ENCODE measurements at places on chromosomes 12 and 14.

- DNase-seq = no peak
Observed at GRCh38 chr12:127773520-127773919, 493.4 kb upstream of the TMEM132C start.

GRCh38 chr14:52244997-52245396 is 22.5 kb upstream of the PTGDR start:
- DNase-seq = no peak

GRCh38 chr12:68499616-68500015 is 111.1 kb upstream of the RAP1B start:
- DNase-seq = no peak

GRCh38 chr12:81502912-81503695 is 256.0 kb downstream of the PPFIA2 start:
- DNase-seq = no peak

DNA sequence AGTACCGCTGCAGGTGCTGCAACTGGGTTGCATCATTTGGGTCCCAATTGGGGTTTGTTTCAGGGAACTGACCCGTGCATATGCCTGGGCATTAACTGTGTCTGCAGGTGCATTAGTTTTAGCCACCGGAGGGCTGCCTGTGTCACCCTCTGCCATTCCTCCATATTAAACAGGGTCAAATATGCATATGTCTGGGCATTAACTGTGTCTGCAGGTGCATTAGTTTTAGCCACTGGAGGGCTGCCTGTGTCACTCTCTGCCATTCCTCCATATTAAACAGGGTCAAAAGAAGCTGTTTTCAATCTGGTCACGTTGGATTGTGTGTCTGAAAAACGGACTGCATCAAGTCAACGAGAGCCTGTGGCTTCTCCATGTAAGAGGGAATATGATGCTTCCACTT is 1317.0 kb downstream of the TMEM121 start:
- no peak for DNase-seq

- DNase-seq = no peak
Observed at GRCh38 chr14:78985668-78986381, 815.7 kb downstream of the NRXN3 start.

- DNase-seq = no peak
Observed at GRCh38 chr12:52419656-52420055, 13.5 kb upstream of the KRT82 start.

GRCh38 chr14:32080001-32080510 is 3.0 kb downstream of the ARHGAP5 start:
- DNase-seq = no peak

DNA sequence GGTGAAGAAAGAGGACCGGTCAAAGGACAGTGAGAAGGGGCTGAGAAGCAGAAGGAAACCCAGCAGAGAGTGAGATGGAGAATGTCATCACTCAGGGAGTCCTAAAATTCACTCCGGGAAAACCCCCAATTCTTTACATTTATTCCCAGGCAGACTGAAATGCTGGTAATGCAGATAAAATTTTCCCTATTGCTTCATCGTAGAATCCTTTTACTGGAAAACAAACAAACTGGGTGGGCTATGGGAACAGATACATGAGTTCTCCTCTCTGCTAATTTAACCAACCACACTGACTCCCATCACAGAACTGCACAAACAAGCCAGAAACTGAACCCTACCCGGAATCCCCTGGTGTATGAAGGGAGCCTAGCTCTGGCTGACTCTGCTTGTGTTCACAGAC is 20.9 kb downstream of the HEBP1 start:
- no peak for DNase-seq

DNA sequence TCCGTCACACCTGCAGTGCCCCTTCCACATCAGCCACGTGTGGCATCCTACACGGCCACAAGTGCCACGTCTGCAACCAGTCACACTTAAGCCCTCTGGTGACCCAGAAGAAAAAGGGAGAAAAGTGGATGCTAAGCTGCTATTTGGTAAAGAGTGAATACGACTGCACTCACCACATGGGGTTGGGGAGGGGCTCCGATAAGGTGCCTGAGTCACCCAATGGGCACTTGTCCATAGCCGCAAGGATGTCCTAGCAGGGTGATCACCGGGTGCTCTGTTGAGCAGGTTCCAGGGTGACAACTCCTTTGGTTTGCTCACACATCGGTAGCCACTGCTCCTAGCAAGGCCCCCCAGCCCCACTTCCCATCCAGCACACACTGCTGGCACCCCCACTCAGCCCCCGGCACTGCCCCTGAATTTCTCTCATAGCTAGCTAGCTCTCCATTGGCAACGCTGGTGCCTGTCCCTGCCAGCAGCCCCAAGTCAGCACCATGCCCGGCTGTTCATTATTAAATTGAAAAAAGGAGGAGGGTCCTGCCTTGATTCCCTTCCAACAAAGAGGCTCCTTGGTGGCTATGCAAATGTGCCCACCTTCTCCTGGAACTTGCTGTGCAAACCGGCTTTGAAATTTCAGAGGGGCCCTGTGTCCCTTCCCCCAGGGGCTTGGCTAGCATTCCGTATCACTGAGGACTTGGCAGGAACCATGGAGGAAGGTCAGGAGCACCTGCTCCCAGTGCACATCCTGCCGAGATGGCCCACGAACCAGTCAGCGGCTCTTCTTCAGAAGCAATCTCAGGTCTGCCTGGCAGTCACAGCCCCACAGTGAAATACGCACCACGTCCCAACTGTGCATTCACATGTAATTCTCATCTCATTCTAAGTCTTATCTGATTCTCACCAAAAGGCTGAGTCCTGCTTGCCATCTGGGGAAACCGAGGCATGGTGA is 227.7 kb upstream of the DIO3 start:
- DNase-seq = no peak

GRCh38 chr14:100150932-100151587 is 8.4 kb downstream of the DEGS2 start:
- no peak for DNase-seq

- DNase-seq = no peak
Observed at GRCh38 chr12:109702111-109702841, 11.3 kb upstream of the FAM222A start.

DNA sequence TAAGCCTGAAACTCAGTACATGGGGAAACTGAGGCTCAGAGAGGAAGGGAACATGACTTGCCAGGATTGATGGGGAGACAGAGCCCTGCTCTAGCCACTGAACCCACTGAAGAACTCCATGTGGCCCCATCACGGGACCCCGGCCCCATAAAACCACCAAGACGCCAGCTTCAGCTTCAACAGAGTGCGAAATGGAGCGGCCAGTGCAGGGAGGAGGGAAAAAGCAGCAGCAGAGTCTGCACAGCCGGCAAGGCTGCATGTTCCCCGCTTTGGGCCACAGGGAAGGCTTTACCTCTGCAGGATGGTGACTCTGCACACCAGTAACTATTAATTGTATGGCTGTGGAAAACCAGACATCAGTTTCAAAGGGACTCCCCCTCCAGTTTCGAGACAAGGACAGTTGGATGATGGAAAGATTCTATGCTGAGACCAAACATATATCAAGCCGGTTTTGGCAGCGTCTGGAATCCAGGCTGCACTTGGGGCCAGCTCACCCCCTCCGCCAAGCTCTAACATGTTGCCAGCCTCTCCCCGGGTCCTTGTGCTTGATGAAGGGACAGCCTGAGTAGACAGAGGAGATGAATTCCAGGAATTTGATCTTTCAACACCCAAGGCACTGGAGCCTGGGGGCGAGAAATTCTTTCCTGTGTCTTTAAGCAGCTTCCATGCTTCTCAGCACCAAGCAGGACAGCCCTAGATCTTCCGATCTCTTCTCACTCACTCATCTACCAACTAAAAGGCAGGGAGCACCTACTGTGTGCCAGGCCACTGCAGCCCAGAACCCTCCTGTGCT is 55.7 kb upstream of the BCL11B start:
- no peak for DNase-seq

GRCh38 chr12:56337753-56338251 is 882 bp upstream of the IL23A start:
- DNase-seq = no peak

GRCh38 chr12:30764251-30764650 is 9.5 kb upstream of the CAPRIN2 start:
- DNase-seq = no peak

DNA sequence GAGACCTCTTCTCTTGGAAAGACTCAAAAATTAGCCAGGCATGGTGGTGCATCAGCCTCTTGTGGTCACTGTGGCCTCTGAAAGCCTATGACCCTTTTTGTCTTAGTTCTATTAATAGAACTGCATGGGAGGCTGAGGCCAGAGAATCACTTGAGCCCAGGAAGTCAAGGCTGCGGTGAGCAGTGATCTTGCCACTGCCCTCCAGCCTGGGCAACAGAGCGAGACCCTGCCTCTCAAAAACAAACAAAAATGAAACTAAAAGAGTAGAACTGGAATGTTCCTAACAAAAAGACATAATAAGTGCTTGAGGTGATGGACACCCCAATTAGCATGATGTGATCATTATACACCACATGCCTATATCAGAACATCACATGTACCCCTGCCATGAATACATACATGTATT is 197.0 kb upstream of the EEA1 start:
- DNase-seq = no peak

DNA sequence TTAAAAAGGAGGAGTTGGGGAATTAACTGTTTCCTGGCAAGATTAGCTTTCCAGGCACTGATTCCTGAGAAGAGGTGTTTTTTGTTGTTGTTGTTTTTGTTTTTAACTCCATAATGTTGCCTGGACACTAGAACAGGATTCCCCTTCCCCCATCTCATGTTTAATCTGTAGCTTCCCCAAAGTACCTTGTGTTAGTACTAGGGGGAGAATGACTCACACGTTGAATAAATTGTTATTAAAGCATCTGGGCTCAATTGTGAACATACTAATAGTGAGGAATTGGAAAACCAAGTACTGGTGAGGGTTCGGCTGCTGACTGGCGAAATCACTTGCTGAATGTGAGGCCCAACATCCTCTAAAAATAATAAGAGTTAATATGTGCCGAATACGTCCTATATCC is 1.3 kb upstream of the GNG2 start:
- DNase-seq = no peak

GRCh38 chr14:73712071-73712506 is 2.1 kb downstream of the PNMA1 start:
- no peak for DNase-seq

GRCh38 chr12:97560786-97561618 is 98.4 kb downstream of the RMST start:
- DNase-seq = no peak

GRCh38 chr12:53696285-53696654 is 20.4 kb upstream of the ATP5MC2 start:
- no peak for DNase-seq

GRCh38 chr12:51441583-51441982 is 17.0 kb downstream of the SLC4A8 start:
- DNase-seq = no peak

GRCh38 chr14:103733651-103734050 is 18.0 kb downstream of the ZFYVE21 start:
- no peak for DNase-seq

DNA sequence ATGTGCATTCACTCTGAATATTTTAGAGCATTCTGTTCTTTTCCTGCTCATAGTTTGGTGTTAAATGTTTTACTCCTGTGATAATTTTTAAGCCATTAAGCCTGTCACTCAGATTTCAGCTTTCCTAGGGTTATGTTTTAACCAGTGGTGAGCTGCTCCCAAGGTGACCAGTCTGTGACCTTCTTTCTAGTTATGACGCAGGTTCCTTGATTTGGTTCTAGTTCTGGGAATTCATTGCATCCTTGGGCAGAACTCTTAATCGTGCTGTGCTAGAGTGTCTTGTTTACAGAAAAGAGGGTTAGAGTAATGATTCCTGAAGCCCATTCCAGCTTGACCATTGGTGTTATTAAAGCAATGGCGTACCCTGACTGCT is 2.2 kb downstream of the GABARAPL1 start:
- no peak for DNase-seq

DNA sequence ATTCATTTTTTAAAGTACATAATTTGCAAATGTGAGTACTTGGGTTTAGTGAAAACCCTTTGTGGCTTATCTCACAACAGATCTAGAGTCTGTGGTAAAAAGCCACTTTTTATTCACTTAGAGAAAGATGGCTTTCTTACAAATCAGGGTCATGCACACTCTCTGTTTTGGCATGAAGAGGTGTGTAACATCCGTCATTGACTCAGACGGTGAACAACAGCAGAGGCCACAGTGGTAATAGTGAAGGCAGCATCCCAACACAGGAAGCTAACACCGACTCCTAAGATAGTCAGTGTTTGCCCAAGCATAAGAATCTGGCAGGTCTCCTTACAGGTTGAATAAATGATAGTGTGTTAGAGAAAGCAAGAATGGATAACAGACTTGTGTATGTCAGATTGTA is 593.0 kb downstream of the SOX5 start:
- DNase-seq = no peak

GRCh38 chr12:105024928-105025327 is 38.8 kb downstream of the NOPCHAP1 start:
- DNase-seq = no peak

- DNase-seq = no peak
Observed at GRCh38 chr12:129902371-129903091, 1.3 kb downstream of the TMEM132D start.

- DNase-seq = peak; percentile 25
Observed at GRCh38 chr14:22071006-22071405, 397.4 kb upstream of the OR4E1 start.

- DNase-seq = no peak
Observed at GRCh38 chr12:126243814-126244440, 1178.7 kb downstream of the AACS start.

DNA sequence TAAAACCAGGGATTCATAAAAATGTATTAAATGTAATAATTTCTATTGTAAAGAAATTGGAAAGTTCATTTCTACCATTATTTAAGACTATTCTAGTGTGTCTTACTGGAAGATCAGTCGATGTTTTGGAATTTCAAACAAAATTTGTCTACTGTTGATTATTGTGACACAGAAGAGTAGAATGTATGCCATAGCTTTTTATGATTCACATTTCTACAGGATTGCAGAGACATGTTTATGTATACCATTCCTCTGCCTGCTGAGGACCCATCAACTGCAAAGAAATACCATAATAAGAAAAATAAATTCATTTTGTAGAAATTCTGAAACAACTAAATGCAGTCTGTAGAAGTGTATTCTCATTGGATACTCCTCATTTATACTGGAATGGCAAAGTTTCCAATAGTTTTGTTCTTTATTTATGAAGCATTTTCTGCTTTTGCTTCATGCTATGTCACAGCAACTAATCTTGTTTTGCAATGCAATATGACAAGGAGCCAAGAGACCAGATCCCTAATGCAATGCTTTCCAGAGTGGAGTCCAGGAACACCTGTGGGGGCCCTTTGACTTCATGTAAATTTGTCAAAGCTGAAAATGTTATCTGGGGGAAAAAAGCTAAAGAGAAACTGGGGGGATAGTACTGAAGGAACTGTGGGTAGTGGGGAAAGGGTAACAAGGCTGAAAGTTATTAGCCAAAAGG is 172.9 kb upstream of the LRIG3 start:
- no peak for DNase-seq

GRCh38 chr14:101470266-101470665 is 91.0 kb upstream of the DIO3 start:
- no peak for DNase-seq

DNA sequence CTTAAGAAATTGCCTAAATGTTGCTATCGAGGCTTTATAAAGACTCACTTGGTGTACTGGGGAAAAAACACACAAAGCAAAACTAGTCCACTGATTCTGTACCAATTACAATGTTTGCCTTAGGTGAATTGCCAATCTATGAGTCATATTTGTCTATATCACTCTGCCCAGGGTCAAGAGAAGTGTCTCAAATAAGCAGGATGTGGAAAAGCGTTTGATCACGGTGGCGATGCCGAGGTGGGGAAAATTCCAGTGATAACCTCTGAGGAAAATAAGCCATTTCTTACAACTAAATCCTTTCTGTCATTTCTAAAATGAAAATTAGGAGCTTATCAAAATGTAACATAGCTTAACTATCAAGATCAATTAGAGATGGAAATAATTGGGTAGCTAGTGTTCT is 148.6 kb upstream of the DIO3 start:
- DNase-seq = no peak

All from activated naive CD8-positive, alpha-beta T cell treated with anti-CD3 and anti-CD28 coated beads for 36 hours (primary cell).